ENCODE measurements at places on chromosomes 5 and 9. TPM values are rescaled to one million over a fixed set of nuclear protein-coding genes. Genes with fewer than 3 reads are reported as not detected.

The DMRTA1 gene
- 5.2 TPM for total RNA-seq

The RFESD gene
- 0.97 TPM for total RNA-seq

The DMAC1 gene
- 53.0 TPM for total RNA-seq

The SPATA31C1 gene
- total RNA-seq, result not detected

The GRM6 gene
- not detected for total RNA-seq

The WDR38 gene
- total RNA-seq, result not detected

The GNA14 gene
- not detected for total RNA-seq

The ENHO gene
- 1.6 TPM for total RNA-seq

The C5orf24 gene
- total RNA-seq, result 121 TPM

The SHOC1 gene
- not detected for total RNA-seq

The ACOT12 gene
- total RNA-seq, result not detected

The SFXN1 gene
- 57.4 TPM for total RNA-seq

The CTXN3 gene
- not detected for total RNA-seq

The MEIKIN gene
- not detected for total RNA-seq

The MED27 gene
- total RNA-seq, result 26.6 TPM

All from chondrocyte (in vitro differentiated cells).